GOT3 (cell line): ENCODE measurements at places on chromosomes 7 and 10.

DNA sequence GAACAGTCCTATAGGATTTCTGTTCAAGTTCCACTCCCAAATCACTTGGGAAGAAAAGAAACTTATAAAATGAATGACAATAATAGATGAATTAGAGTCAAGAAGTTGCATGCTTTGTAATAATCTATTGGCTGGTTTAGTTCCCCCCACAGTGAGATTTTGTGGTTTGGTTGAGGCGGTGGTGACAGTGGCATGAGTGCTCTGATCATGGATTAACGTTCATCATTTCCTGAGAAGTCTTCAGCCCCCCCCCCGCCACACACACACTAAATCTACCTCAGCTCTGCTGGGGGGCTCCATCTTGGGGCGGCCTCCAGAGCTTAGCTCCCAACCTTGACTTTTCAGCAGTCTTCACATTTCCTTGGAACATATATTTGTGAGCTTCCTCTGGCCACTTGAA lies 121.7 kb downstream of the ABCA13 start:
- no peak for DNase-seq

DNA sequence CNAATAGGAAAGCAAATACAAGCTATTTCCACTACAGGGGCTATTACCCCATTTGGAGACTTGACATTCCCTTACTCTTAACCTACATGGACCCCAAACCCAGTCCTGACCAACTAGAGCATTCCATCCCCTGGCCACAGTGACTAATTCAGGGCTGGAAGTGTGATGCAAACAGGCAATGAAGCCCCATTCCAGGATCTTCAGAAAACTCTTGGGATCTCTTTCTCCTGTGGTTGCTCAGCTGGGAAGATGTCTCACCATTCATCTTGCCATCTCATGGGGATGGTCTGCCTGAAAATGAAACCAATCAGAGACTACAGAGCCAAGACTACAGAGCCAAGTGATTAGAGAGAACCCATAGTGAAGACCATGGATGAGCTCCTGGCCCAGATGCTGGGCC lies 206.2 kb downstream of the ZNF365 start:
- DNase-seq: no peak

GRCh38 chr7:81707196-81707595 lies 62.7 kb downstream of the HGF start:
- DNase-seq: no peak

DNA sequence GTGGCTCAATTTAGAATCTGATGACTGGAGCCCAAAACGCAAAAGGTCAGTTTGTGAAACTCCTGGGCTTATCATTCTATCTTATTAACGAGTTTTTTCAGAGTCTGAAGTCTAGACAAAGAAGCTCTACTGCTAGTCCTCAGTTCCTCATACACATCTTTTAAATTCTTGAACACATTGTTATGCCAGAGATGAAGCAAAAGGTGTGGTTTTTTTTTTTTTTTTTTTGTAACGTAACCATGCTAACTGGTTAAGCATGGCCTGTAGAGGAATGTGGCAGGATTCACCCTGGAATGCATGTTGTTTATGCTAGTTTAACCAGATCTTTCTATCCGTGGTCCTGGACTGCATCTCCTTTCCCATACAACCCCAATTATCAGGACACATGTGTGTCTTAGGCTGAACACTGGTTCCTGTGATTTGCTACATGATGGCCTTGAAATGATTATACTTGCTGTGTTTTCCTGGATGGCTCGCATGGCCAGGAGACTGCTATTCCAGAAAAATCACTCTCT lies 79.3 kb upstream of the MDFIC start:
- DNase-seq: no peak

DNA sequence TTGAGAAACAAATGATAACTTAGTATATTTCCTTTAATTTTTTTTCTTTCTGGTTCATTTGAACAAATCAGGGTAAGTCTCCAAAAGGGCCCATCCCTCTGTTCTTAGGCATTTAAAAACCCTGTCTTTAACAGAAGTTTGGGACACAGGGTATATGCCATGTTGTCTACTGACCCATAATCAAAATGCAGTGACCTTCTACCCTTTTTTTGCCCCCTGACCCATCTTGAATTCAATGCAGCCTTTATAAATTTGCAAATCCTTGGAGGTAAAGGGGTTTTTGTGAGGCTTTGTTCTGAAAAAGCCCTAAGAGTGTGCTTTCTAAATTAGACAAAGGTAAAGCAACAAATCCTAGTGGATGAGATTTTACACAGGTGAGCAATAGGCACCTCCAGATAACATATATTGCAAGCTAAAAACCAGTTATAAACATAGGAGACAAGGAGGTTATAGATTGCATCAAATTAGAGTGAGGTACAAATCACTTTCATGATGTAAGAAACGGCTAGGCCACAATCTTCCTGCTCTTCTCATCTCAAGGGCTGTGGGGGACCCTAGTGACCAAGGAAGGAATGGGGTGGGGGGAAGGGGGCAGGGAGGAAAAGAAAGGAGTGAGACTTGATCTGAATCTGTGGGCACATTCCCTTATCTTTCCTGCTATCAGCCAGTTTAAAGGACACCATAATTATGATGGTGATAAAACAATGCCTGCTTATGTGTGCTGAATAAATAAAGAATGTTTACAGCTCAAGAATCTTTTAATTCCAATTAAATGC lies 2.7 kb downstream of the SKIDA1 start:
- DNase-seq: no peak

- no peak for DNase-seq
Measured at GRCh38 chr10:77562742-77563141, 74.9 kb downstream of the KCNMA1 start.

- no peak for DNase-seq
Measured at GRCh38 chr7:492714-493065, 27.0 kb downstream of the PDGFA start.

- no peak for DNase-seq
Measured at GRCh38 chr7:148849393-148850098, 34.5 kb downstream of the EZH2 start.

GRCh38 chr7:144812379-144813283 lies 23.2 kb downstream of the TPK1 start:
- no peak for DNase-seq
